ENCODE measurements at places on chromosomes 2 and 18.

- DNase-seq: no peak
These were observed 16.6 kb downstream of the MAP4K4 start for GRCh38 chr2:101714118-101714517.

- DNase-seq: no peak
These were observed 90.1 kb downstream of the ACKR3 start for GRCh38 chr2:236659758-236660150.

DNA sequence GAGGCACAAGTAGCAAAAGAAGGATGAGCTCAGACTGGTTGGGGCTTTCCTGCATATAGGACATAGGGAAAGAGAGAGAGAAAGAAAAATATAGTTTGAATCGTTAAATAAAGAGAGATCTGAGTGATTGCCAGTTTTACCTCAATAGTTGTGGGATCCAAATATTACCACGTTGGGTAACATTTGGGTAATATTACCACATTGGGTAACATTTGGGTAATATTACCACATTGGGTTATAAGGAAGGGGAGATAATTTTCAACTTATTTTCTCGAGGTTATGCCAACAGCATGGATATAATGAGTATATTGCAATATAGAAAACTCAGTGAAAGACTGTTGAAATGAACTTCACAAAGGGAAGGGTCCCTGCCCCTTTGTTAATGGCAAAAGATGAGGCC lies 20.7 kb downstream of the SP140 start:
- no peak for DNase-seq

DNA sequence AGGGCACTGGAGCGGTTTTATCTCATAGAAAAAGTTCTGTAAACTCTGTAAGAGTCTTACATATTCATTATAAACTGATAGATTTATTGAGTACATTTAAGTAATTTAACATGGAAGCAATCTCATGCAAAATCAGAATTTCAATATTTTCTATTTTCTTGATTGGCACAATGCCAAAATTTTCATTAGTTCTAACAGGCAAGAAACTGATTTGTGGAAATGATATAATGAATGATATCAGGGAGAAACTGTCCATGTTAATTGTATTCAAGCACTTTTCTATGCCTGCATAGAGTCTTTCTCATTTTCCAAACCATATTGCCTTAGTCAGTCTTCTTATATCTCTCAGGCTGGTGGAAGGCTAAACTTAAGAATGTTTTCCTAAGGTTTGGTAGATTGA lies 23.0 kb upstream of the SPAG16 start:
- no peak for DNase-seq

GRCh38 chr2:197950724-197951123 lies 146.3 kb downstream of the PLCL1 start:
- DNase-seq: no peak

GRCh38 chr2:124975224-124975623 lies 950.1 kb downstream of the CNTNAP5 start:
- DNase-seq: no peak

- DNase-seq: no peak
These were observed 6.0 kb downstream of the IRS1 start for GRCh38 chr2:226793646-226794045.

GRCh38 chr2:86788165-86788564 lies 2.5 kb downstream of the CD8A start:
- DNase-seq: no peak

- peak; percentile 81 for DNase-seq
These were observed 34.4 kb downstream of the CENPO start for GRCh38 chr2:24827321-24828237.

DNA sequence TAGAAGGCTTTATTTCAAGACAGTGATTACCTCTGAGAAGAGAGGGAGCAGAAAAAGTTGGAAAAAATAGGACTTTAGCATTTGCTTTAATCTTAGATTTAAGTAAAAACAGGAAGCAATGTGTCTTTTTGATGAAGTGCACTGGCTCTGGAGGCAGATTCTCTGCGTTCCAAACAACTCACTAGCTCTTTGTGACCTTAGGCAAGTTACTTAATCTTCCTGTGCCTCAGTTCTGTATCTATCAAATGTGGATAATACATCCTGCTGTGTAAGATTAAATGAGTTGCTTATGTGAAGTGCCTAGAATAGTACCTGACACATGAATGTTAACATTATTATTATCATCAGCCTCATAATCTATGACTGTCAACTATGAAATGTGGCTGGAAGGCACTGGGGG lies 42.3 kb downstream of the RPRD1A start:
- DNase-seq: no peak

GRCh38 chr2:222797871-222798270 lies 63.0 kb upstream of the ACSL3 start:
- no peak for DNase-seq

GRCh38 chr2:28282861-28283646 lies 109.6 kb upstream of the FOSL2 start:
- no peak for DNase-seq

DNA sequence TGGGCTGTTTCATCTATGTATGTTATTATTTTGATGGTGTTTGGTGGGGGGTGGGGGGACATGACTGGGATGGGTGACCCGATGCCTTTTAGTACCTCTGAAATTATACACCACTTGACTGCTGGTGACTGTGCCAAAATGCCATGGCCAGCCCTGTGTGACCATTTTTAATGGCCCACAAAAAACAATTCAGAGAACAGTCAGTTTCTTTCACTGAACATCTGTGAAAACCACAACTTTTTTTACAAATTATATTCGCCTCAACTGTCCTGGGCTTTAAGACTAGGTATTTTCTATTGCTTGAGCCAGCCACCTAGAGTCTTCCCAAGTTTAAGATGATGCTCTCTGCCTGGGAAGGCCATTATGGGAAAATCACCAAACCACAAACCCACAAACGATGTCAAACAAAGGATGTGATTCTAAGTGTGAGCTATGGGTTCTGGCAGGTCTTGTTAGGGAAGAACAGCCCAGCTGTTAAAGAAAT lies 33.9 kb downstream of the FN1 start:
- no peak for DNase-seq

DNA sequence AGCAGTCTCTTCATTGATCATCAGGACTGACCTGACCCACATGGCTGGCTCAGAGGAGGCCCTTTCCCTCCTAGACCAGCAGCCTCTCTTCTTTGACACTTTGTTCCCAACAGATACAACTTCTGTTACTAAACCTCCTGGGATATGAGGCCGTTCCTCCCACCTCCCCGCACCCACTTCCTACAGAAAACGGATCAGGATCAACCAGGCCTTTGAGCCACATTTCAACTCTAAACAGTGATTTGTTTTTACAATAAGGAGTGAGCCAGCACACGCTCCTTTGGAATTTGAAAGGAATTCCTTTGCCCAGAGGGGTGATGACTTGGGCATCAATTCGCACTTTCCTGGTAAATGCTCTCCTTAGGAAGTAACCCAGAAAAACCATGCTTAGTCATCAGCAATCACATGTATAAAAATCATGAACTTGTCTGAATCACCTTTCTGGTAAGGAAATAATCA lies 180.4 kb downstream of the FAM124B start:
- no peak for DNase-seq

- DNase-seq: peak; percentile 81
These were observed 11.4 kb upstream of the ALPI start for GRCh38 chr2:232444409-232445148.

GRCh38 chr2:162258169-162258568 lies 14.9 kb upstream of the FAP start:
- DNase-seq: no peak

DNA sequence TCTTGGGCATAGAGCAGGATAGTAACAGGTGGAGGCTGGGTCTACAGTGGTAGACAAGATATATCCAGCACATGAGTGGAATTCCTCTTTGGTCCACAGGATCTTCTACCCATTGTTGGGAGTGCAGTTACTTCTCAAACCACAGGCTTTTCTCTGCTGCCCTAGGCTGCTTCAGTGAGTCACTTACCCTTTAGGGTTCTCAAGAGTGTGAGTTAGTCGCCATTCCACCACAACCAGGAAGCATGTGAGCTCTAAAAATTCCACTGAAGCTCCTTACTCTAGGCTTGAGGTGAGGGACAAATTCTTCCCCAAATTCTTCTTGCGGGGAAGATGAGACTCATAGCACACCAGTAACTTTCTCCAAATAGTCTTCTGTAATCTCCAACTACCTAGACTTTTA lies 189.4 kb downstream of the PLCL1 start:
- peak; percentile 12 for DNase-seq

- DNase-seq: no peak
These were observed 23.2 kb downstream of the SUMO1 start for GRCh38 chr2:202215179-202215578.

GRCh38 chr2:191847764-191848163 lies 876 bp upstream of the CAVIN2 start:
- no peak for DNase-seq

- DNase-seq: no peak
These were observed 45.5 kb downstream of the DPP4 start for GRCh38 chr2:162028511-162028910.

- DNase-seq: no peak
These were observed 82.5 kb upstream of the SERPINE2 start for GRCh38 chr2:224121406-224122067.

DNA sequence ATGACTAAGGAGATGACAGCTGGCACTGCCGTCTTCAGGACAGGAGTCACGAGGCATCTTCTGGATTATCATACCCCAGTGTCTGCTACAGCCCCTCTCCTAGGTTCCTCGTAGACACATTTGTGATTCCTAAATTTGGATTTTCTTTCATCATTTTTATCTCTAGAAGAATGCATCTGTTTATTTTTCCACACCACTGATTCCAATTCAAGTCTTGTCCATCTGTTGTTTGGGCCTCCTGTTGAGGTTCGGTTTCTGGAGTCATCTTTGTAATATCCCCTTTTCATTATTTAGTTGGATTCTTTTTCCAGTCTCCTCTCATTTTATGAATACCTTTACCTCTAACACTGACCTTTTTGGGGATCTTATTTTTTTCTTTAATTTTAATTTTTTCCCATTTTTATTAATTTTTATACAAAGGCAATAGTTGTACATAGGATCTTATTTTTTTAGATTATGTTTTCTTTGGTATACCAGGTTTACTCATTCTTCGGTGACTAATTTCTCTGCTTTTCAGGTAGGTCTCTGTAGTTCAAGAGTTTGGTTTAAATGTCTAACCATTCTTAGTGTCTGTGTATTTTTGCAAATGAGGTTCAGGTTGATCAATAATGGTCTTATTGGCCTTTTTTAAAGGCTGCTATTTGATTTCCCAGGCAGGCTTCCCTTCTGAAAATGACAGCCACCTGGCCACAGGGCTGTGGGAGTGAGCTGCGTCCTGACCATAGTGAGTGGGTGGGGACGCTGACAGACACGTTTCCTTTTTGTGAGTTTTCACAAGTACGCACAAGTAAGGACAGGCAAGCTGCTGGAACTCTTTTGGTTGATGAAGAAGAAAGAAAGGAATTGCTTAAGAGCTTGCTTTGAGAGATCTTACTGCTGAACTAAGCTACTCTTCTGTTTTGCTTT lies 34.5 kb downstream of the FARP2 start:
- DNase-seq: peak; percentile 54

- no peak for DNase-seq
These were observed 127.2 kb downstream of the PKP4 start for GRCh38 chr2:158583923-158584322.

GRCh38 chr18:55351980-55352714 lies 235.8 kb downstream of the TCF4 start:
- no peak for DNase-seq

DNA sequence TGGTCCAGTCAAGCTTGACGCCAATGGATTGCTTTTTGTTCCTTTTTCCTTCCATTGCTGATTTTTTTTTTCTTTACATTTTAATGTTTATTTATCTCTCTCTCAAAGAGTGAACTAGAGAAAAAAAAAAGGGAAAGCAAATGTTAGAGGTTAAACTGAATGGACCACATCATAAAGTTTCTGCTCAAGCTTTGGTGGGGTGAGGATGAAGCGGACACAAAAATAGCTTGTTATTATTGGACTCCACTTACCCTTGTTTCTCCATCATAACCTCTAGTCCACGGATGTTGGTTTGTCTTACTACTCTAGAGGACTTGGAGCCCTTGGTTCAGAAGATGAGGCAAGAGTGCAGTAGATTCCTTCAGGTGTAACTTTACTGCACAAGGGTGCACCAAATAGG lies 27.6 kb upstream of the CERS6 start:
- no peak for DNase-seq

DNA sequence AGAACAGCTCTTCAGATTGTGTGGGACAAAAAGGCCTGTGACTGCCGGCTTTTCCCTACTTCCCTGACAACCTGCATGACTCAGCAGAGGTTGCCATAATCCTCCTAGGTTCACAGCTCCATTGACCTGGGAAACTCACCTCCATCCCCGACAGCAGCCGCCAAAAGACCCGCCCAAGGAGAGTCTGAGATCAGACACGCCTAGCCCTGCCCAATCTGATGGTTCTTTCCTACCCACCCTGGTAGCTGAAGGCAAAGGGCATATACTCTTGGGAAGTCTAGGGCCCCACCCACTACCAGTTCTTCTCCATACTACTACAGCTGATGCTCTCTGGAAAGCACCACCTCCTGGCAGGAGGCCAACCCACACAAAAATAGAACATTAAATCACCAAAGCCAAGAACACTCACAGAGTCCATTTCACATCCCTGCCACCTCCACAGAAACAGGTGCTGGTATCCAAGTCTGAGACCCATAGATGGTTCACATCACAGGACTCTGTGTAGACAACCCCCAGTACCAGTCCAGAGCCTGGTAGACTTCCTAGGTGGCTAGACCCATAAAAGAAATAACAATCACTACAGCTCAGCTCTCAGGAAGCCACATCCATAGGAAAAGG lies 140.6 kb downstream of the NETO1 start:
- no peak for DNase-seq

Measured in activated CD4-positive, alpha-beta memory T cell treated with anti-CD3 and anti-CD28 coated beads for 36 hours (primary cell).